ENCODE measurements at places on chromosomes 1 and 21. TPM values are rescaled to one million over a fixed set of nuclear protein-coding genes. Genes with fewer than 3 reads are reported as not detected.

Gene TRAF3IP3
- 0.80 TPM for total RNA-seq

Gene WNT3A
- not detected for total RNA-seq

Gene AADACL4
- total RNA-seq = not detected

Gene GALNT2
- 98.2 TPM for total RNA-seq

DNA sequence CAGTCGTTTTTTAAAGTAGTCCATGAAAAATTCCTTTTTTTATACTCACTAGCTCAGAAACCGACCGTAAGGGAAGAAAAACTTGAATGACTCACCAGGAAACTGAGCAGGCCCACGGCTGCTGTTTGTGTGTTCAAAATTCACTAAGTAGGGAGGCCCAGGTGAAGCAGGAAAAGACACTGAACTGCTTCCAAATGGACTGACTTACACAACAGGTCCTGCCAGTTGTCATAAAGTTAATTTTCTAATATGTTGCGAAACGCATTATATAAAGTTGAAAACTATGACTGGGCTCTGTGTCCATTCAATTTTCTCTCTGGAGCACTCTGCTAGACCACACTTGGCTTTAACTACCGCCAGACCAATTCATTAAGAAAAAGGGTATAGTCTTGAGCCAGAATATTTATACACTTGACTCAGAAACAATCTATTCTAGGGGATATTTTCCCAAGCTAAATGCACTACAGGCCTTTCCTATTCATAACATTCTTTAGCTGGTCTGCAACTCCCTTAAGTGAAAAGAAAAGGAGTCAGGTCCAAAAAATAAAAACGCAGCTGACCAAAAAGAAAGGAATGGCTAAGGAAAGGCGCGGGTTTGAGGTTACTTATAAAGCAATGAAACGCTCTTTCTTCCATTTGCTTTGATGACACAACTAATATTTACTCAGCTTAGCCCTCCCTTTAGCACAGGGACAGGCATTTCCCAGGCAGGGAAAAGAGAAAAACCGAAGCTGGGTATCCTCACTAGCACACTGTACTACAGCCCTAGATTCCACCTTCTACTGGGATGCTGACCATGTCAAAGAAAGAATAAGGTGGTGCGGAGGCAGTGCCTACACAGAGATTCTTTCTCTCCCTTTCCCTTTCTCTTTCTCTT is 306.3 kb upstream of the ESRRG start:
- H3K36me3 ChIP-seq = no peaks in the 10 kb centered on the region
- no peak for DNase-seq
- no peaks in the 10 kb centered on the region for H3K27me3 ChIP-seq

DNA sequence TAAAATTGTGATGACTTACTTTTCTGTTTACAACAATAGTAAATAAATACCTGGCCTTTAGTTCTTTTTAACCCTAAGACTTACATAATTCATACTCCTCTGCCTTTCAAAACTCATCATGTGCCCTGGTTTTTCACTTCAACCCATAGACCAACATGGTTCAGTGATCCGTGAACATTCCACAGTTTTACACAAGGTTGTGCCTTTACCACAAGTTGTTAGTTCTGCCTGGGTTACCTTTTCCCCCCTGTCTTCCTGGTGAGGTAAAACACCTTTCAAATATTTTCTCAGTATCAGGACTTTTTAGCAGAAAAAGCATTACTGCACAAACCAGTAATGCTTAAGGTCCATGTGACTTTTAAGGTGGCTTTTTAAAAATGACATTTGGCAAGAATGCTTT is 1466.4 kb downstream of the PLA2G4A start:
- no peaks in the 10 kb centered on the region for H3K4me1 ChIP-seq
- H3K27me3 ChIP-seq = no peaks in the 10 kb centered on the region

DNA sequence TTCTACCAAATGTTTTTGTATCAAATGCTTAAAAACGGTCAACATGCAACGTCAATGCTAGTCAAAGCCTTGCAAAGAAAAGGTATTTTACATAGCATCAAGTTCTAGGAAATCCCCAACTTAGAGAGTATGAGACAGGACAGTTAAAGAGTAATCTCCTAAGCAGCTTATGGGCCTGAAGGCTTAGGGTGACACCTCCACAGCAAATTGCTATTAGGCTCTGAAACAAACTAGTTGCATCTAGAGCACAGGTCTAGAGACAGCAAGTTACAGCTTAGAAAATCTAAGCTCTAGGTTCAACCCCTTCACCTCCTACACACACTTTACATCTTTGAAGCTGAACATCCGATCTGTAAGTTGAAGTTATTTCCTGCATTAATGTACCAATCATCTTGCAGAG is 13.7 kb downstream of the PABPC4 start:
- DNase-seq = no peak
- H3K4me3 ChIP-seq = no peak overlapping the region
- no peaks in the 10 kb centered on the region for H3K27me3 ChIP-seq
- no peak overlapping the region for H3K27ac ChIP-seq
- H3K36me3 ChIP-seq = peaks cover 85% of the 10 kb centered on the region
- H3K4me1 ChIP-seq = no peaks in the 10 kb centered on the region

- peaks cover under 1% of the 10 kb centered on the region for H3K4me1 ChIP-seq
- H3K4me3 ChIP-seq = no peak overlapping the region
- no peaks in the 10 kb centered on the region for H3K36me3 ChIP-seq
- no peaks in the 10 kb centered on the region for H3K27me3 ChIP-seq
Observed at GRCh38 chr1:30788580-30789387, 31.2 kb upstream of the LAPTM5 start.

- no peak overlapping the region for H3K4me3 ChIP-seq
- no peak for DNase-seq
- no peak overlapping the region for H3K27ac ChIP-seq
- no peaks in the 10 kb centered on the region for H3K4me1 ChIP-seq
- H3K36me3 ChIP-seq = no peaks in the 10 kb centered on the region
Observed at GRCh38 chr1:226602186-226603021, 53.8 kb downstream of the STUM start.

GRCh38 chr1:94608852-94609530 is 67.4 kb upstream of the F3 start:
- H3K27ac ChIP-seq = no peak overlapping the region
- peaks cover 15% of the 10 kb centered on the region for H3K4me1 ChIP-seq
- no peaks in the 10 kb centered on the region for H3K36me3 ChIP-seq

DNA sequence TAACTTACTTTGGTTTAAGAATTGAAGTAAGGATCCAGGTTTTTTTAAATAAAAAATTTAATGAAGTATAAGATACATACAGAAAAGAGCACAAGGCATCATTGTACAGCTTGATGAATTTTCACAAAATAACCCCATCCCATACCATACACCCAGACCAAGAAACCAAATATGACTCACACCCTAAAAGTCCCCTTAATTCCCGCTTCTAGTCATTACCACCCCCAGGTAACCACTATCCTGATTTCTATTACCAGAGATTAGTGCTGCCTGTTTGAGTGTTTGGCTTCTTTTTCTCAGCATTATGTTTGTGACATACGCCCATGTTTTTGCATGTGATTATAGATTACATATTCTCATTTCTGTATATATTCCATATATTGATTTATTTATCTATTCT is 98.5 kb upstream of the HIVEP3 start:
- H3K27me3 ChIP-seq = no peaks in the 10 kb centered on the region
- H3K4me1 ChIP-seq = no peaks in the 10 kb centered on the region
- H3K36me3 ChIP-seq = no peaks in the 10 kb centered on the region

GRCh38 chr21:35738347-35738961 is 321.9 kb downstream of the SETD4 start:
- H3K27ac ChIP-seq = no peak overlapping the region
- no peak overlapping the region for H3K4me3 ChIP-seq
- peaks cover 5% of the 10 kb centered on the region for H3K27me3 ChIP-seq
- no peaks in the 10 kb centered on the region for H3K4me1 ChIP-seq

DNA sequence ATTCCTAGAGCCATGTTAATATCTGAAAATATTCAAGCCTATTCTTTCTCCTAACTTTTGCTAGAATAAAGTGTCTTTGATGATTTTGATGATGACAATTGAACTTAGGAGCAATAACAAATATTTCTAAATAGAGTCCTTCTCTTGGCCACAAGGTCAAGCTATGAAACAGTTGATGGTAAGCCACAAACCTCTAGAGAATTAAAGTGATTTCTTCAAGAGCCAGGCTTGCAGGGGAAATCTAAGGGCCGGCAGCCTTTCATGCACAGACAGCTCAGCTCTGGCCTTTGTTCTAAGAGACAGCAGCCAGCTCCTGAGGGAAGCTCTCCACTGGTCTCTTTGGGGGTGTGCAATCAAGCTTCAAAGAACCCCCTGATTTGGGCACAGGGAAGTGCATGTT is 59.0 kb downstream of the SUSD4 start:
- H3K4me1 ChIP-seq = no peaks in the 10 kb centered on the region
- H3K4me3 ChIP-seq = no peak overlapping the region
- H3K27ac ChIP-seq = no peak overlapping the region
- DNase-seq = no peak

DNA sequence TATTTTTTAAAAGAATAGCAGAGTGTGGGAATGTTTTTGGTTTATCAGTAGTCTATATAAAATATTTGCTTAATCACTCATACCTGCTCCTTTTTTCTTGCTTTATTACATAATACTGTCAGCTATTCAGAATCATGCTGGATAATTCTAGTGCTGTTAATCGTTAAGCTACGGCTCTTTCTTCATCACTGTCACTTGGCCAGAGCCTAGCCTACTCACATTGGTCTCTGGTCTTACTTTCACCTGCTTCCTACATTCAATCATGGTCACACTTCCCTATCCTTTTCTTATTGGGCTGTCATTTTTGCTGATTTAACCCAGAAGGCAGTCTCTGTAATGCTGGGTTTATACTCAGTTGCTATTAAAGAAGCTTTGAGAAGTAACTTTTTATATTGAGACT is 2.5 kb downstream of the KLHL20 start:
- H3K27me3 ChIP-seq = no peaks in the 10 kb centered on the region
- no peak overlapping the region for H3K4me3 ChIP-seq
- H3K27ac ChIP-seq = no peak overlapping the region
- H3K4me1 ChIP-seq = no peaks in the 10 kb centered on the region

- H3K27me3 ChIP-seq = no peaks in the 10 kb centered on the region
- no peak overlapping the region for H3K4me3 ChIP-seq
- no peaks in the 10 kb centered on the region for H3K36me3 ChIP-seq
- H3K4me1 ChIP-seq = no peaks in the 10 kb centered on the region
Observed at GRCh38 chr1:61301824-61302657, 219.7 kb downstream of the NFIA start.

- DNase-seq = no peak
- no peaks in the 10 kb centered on the region for H3K27me3 ChIP-seq
- H3K36me3 ChIP-seq = no peaks in the 10 kb centered on the region
- H3K27ac ChIP-seq = no peak overlapping the region
- H3K4me3 ChIP-seq = no peak overlapping the region
Observed at GRCh38 chr1:219555806-219556205, 57.1 kb downstream of the ZC3H11B start.

DNA sequence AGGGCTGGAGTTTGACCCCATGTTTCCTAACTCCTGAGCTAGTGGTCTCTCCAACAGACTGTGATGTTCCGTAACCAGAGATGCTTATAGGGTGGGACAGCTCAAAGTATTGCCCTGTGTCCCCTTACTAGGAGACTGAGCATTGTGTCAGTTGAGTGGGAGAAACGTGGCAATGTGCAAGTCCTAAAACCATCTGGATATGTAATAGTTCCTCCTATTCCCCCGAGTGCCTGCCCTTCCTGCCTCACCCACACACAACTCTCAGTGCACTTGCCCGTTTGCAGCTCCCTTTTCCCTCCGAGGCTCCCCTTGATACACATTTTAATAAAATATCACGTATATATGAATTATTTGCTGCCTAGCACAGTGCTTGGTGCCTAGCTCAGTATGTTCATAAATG is 3.4 kb downstream of the PIGV start:
- peaks cover 33% of the 10 kb centered on the region for H3K4me1 ChIP-seq
- H3K27me3 ChIP-seq = no peaks in the 10 kb centered on the region
- H3K27ac ChIP-seq = peak overlapping the region; percentile 29
- H3K36me3 ChIP-seq = peaks cover 13% of the 10 kb centered on the region
- DNase-seq = no peak
- no peak overlapping the region for H3K4me3 ChIP-seq

DNA sequence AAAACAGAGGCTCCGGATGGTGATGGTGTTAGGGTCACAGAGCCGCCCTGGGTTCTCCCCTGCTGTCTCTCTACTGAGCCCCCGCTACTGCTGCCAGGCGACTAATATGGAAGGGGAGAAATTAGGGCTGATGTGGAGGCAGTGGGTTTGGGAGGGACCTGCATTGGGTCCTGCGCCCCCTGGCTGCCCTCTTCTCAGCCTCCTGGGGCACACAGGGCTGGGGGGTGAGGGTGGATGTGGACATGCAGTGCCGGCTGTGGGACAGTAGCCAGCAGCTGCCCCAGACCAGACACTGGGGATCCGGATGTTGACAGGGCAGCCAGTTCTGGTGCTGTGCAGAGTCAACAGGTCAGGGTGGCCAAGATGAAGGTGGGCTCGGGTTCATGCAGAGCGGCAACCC is 1.5 kb upstream of the CLCNKB start:
- no peaks in the 10 kb centered on the region for H3K36me3 ChIP-seq
- H3K27ac ChIP-seq = no peak overlapping the region
- H3K4me3 ChIP-seq = no peak overlapping the region
- H3K27me3 ChIP-seq = no peaks in the 10 kb centered on the region
- H3K4me1 ChIP-seq = no peaks in the 10 kb centered on the region
- no peak for DNase-seq

DNA sequence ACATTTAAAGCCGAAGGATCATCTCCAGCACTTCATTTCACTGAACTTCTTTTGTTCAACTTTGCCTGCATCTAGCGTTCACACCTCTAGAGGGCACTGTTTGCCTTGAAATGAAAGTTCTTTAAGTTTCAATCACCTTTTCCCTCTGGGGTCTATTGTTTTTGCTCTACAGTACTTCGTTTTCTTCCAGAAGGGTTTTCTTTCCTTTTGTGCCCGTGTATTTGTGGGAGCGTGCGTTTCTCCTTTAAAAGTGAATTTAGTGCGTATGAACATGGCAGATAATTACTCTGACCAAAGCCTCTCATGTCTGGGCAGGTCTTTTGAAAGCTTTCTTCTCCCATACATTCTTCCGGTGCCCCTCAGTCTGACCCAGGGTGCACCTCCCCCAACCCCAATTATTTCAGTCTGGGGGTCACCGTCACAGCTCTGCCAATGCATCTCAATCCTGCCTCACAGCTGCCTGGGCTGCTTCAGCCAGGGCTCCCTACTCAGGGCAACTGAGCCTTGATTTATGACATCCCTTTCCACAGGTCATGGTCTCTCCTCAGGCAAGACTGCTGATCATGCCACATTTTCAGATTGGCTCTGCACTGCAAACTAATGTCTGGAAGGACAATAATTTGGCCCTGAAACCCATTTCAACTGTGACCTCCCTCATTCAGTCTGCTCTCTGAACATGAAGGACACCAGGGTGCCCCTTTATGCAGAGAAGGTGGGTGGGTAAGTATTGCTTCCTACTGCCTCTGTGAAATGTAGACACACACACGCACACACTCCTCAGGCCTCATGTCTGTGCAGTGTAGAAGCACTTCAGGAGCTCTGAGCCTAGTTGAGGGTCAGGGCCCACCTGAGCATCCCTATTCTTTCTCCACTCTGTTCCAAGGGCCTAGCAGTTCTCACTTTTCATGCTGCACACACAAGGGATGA is 88.6 kb downstream of the NUF2 start:
- H3K27me3 ChIP-seq = no peaks in the 10 kb centered on the region
- H3K4me3 ChIP-seq = no peak overlapping the region
- DNase-seq = peak; percentile 72
- H3K4me1 ChIP-seq = peaks cover 3% of the 10 kb centered on the region

GRCh38 chr1:110647254-110647891 is 27.4 kb downstream of the KCNA3 start:
- no peak for DNase-seq
- H3K36me3 ChIP-seq = no peaks in the 10 kb centered on the region
- no peaks in the 10 kb centered on the region for H3K4me1 ChIP-seq
- H3K27me3 ChIP-seq = no peaks in the 10 kb centered on the region
- no peak overlapping the region for H3K4me3 ChIP-seq
- no peak overlapping the region for H3K27ac ChIP-seq
